Activated T-cell treated with anti-CD3 and anti-CD28 coated beads, Interleukin-2, amount 50 U/mL, for 1 hour (primary cell): ENCODE measurements at places on chromosomes 2 and 18.

- no peak for DNase-seq
These were observed 187.5 kb upstream of the MC4R start for GRCh38 chr18:60560071-60560470.

- DNase-seq, result no peak
These were observed 168.7 kb upstream of the NCK2 start for GRCh38 chr2:105576050-105576439.

GRCh38 chr2:8462899-8463648, 218.8 kb upstream of the ID2 start:
- no peak for DNase-seq

DNA sequence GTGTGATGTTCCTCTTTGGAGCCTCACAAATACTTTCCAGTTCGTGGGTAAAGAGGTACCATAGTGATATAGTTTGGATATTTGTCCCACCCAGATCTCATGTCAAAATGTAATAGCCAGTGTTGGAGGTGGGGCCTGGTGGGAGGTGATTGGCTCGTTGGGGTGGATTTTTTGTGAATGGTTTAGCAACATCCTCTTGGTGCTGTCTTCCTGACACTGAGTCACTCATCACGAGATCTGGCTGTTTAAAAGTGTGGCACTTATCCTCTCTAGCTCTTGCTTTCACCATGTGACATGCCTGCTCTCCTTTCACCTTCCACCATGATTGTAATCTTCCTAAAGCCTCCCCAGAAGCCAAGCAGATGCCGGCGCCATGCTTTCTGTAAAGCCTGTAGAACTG, 3.0 kb upstream of the CCDC93 start:
- no peak for DNase-seq

GRCh38 chr18:79512461-79513380, 117.0 kb downstream of the NFATC1 start:
- peak; percentile 13 for DNase-seq

- no peak for DNase-seq
These were observed 63.7 kb upstream of the ITGA4 start for GRCh38 chr2:181393472-181393871.

DNA sequence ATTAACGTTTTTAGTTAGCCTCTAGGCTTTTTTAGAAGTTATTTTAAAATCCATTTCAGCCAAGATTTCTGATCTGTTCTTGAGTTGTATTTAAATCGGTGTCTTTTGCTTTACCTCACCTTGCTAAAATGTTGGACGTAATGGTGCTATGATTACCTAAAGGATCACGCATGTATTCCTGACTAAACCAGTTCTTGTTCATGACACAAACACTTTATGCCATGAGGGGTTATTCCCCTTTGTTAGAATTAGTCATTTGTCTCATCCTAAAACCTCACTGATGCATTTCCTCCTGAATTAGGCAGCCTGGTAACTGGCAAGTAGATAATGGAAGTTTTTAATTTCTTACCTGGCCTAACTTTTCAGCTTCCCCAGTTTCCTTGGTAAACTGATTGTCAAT, 185.4 kb upstream of the TANK start:
- DNase-seq, result no peak

DNA sequence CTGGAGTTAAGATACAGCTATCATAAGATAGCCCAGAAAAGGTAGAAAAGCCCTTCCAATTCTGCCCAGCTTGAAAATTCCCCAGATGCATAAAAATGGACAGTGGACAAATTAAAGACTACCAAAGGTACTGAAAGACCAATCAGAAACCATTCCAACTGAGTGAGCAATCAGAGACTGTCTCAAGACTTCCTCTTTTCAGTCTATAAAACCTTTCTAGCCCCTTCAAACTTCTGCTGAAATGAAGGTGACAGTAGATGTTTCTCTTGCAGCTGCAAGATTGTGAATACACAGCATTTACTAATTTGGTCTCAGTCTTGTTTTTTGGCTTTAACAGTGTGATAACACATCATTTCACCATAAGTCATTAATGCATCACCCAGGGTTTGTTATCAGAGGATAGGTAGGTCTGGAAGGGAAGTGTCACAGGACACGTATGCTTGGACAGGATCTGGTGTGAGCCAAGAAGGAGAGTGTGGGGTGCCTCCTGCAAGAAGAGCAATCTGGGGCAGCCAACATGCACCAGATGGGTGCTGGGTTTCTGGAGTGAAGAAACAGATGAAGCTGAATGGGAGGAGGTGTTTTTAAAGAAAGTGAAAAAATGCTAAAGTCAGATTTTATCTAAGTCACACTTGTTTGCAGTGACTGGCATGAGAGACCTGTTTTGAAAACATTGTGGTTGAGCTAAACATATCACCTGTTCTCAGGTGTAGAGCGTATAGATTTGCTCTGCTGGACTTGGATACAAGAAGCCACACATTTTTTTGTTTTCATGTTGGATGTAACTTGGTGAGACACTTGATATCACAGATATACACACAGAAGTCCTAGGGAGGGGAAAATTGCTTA, 75.3 kb upstream of the DDX18 start:
- DNase-seq, result no peak

GRCh38 chr2:190584980-190585661, 50.6 kb upstream of the NEMP2 start:
- no peak for DNase-seq

GRCh38 chr2:152583512-152584229, 133.6 kb downstream of the PRPF40A start:
- DNase-seq, result no peak
